ENCODE measurements at places on chromosomes 6 and 20. TPM values are rescaled to one million over a fixed set of nuclear protein-coding genes. Genes with fewer than 3 reads are reported as not detected.

Gene PPP1R14C
- total RNA-seq: not detected

Gene SPATA2
- total RNA-seq: 4.1 TPM

Gene KIF3B
- 20.3 TPM for total RNA-seq

DNA sequence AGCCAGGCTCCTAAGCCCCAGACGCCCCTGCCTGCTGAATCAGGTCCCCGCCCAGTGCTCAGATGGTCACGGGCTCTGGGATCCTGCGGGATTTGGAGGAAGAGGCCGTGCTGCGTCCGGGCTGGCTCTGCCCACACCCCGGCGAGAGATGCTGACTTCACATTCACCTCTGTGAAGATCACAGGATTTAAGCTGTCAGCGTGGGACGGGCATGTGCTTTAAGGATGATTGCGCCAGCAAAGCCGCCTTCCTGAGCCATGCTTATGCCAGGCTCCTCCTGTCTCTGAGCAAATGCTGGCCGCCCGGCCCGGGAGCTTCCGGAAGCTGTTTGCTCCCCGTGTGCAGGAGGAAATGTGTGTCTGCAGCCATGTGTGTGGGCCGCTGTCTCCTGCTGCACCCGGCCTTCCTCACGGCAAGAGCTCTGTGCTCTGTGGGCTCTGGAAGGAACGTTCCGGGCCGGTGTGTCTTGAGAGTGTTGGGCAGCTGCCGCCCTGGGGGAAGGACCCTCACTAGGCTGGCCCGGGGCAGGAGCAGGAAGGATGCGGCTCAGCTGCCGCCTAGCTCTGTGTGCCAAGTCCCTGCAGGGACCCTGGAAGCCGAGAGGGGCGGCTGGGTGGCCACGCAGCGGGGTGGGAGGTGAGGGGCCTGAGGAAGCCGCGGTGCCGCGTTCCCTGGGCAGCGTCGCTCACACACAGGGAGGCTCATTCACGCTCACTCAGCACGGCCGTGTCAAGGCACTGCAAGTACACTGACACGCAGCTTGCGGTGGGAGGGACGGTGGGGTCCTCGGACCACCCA is 19.0 kb upstream of the BHLHE23 start:
- no peak for DNase-seq

DNA sequence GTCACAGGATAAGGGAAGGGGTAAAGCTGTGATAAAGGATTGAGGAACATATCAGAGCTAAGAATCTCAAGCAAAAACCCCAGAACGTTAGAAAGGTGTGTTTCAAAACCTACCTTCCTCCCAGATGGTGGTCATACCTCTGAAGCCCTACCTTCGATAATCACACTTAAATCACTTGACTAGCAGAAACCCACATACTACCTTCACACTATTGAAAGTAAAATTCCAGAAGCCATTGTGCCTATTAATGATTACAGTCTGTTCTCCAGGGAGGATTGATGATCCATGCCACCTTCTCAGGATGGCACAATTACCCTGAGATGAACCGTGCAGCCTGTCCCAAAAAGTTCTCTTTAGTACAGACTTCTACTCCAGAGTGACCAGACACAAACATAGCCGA is 72.3 kb upstream of the SOX4 start:
- DNase-seq: no peak

- no peak for DNase-seq
These were observed 19.6 kb downstream of the LEMD2 start for GRCh38 chr6:33769248-33769821.

GRCh38 chr6:89986650-89987074 is 92.4 kb downstream of the GJA10 start:
- peak; percentile 73 for DNase-seq

- DNase-seq: peak; percentile 87
These were observed 69.0 kb upstream of the STXBP5 start for GRCh38 chr6:147135211-147135681.

- DNase-seq: no peak
These were observed 190.8 kb upstream of the LAMP5 start for GRCh38 chr20:9323622-9324021.

DNA sequence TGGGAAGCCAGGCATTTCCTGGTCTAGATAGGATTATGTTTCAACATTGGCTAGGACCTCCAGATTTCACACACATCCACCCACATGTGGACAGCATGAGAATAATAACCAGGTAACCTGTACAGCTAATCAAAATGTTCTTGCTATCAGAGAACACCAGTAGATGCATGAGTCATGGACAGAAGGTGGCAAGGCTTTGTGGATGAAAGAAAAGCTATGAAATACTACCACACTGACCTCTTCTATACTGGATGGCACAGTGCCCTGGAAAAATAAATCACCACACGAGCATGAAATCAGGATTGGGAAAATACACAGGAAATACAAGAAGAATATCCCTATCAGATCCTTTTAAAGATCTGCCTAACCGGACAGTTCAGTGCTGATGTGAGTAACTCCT is 113.0 kb downstream of the GMDS start:
- peak; percentile 77 for DNase-seq

- no peak for DNase-seq
These were observed 8.8 kb upstream of the CEP85L start for GRCh38 chr6:118660218-118660569.

GRCh38 chr20:63660622-63661021 is 2.5 kb downstream of the RTEL1 start:
- DNase-seq: no peak

- DNase-seq: no peak
These were observed 47.0 kb downstream of the SLC22A23 start for GRCh38 chr6:3409699-3410384.

DNA sequence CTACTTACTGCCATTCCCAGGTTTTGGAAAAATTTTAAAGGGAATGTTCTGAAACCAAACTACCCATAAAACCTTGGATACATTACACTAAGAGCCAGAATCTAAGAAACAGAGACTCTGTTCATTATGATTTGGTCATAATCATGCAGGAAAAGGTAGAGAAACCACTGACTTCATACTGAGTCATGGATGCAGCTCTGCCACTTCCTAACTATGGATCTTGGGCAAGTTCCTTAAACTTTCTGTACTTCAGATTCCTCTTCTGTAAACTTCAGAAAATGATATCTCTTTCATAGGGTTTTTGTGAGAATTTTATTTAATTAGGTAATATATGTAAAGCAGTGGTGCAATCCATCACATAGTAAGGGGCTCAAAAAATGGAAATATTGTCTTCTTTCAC is 20.0 kb downstream of the PLA2G7 start:
- peak; percentile 61 for DNase-seq
